ENCODE measurements at places on chromosomes 12 and 14. TPM values are rescaled to one million over a fixed set of nuclear protein-coding genes. Genes with fewer than 3 reads are reported as not detected.

- H3K27me3 ChIP-seq, result peaks cover 48% of the 10 kb centered on the region
- no peaks in the 10 kb centered on the region for H3K36me3 ChIP-seq
- no peak overlapping the region for H3K27ac ChIP-seq
- H3K4me3 ChIP-seq, result no peak overlapping the region
- no peaks in the 10 kb centered on the region for H3K4me1 ChIP-seq
Observed at GRCh38 chr14:72577521-72577920, 316.4 kb downstream of the DPF3 start.

DNA sequence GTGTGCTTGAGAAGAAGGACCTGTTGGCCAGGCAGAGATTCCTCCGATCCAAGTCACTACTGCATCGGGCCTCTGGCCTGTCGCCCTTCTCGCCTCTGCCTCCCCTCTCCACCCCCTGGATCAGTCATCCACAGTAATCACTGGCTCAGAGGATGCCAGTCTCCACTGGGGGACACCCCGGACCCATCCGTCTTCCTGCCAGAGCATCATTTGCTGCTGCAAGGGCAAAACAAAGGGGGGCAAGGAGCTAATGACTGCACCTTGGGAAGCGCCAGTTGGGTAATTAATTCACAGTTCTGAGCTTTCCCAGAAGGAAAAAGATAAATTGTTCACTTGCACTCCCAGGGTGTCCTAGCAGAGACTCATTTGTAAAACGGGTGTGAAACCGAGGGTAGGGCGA lies 215.4 kb downstream of the GLT1D1 start:
- peaks cover 22% of the 10 kb centered on the region for H3K27me3 ChIP-seq
- H3K36me3 ChIP-seq, result no peaks in the 10 kb centered on the region
- no peaks in the 10 kb centered on the region for H3K4me1 ChIP-seq
- no peak overlapping the region for H3K4me3 ChIP-seq

The RHEBL1 gene
- 0.43 TPM for total RNA-seq

GRCh38 chr14:31357279-31357678 lies 63.1 kb downstream of the HEATR5A start:
- peaks cover 2% of the 10 kb centered on the region for H3K4me1 ChIP-seq
- DNase-seq, result no peak
- no peak overlapping the region for H3K4me3 ChIP-seq
- H3K27ac ChIP-seq, result no peak overlapping the region

All from mesothelial cell of epicardium (in vitro differentiated cells).